Choroid plexus epithelial cell (primary cell): ENCODE measurements at places on chromosomes 5 and 9.

GRCh38 chr9:13358128-13358527, 78.6 kb upstream of the MPDZ start:
- DNase-seq = peak; percentile 90

- no peak for DNase-seq
These were observed 80.6 kb upstream of the SMIM23 start for GRCh38 chr5:171705036-171705435.

DNA sequence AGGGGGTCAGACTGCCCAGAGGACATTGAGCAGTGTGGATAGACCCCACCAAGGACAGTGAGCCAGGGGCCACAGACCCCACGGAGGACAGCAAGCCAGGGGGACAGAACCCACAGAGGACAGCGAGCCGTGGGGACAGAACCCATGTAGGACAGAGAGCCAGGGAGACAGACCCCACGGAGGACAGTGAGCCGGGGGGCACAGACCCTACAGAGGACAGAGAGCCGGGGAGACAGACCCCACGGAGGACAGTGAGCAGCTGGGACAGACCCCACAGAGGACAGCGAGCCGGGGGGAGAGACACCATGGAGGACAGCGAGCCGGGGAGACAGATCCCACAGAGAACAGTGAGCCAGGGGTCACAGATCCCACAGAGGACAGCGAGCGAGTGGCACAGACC, 3.4 kb upstream of the ZDHHC11 start:
- no peak for DNase-seq

- peak; percentile 76 for DNase-seq
These were observed 36.7 kb downstream of the GEMIN5 start for GRCh38 chr5:154901276-154901675.

GRCh38 chr5:33281431-33281843, 159.3 kb upstream of the TARS1 start:
- DNase-seq = peak; percentile 39

GRCh38 chr9:93594041-93594756, 17.8 kb downstream of the PHF2 start:
- DNase-seq = no peak

GRCh38 chr5:156411-157072, 34.8 kb upstream of the LRRC14B start:
- no peak for DNase-seq

DNA sequence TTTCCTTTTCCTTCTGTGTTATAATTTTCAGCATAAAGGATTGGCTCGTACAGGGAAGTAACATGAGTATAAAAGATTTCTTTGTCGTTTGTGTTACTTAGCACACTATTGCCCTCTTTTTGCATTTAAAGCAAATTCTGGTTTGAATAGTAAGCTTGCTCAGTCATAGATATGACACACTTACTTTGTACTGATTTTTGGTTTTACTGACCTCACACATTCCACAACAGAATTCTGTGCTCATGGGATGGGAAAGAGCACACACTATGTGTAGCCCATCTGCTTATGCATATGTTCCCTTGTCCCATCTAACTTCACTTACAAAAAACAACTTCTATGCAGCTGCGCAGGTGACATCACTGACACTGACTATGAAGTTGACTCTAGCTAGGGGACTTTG, 111.9 kb upstream of the MTAP start:
- DNase-seq = peak; percentile 54

DNA sequence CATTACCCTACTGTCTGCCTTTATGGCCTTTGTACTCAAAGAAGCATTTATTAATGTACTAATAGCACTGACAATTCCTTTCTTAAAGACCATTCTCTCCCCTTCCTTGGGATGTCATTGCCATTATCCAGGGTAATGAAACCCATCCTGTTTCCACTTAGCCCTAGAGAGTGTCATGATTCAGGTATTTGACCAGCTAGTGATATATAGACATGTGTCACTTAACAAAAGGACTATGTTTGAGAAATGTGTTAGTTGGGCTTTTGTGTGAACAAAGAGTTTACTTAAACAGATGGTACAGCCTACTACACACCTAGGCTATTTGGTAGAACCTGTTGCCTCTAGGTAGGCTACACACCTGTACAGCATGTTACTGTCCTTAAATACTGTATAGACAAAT, 2.0 kb downstream of the ATP6V0E1 start:
- DNase-seq = no peak

- DNase-seq = no peak
These were observed 18.5 kb upstream of the TCERG1 start for GRCh38 chr5:146428658-146429057.

DNA sequence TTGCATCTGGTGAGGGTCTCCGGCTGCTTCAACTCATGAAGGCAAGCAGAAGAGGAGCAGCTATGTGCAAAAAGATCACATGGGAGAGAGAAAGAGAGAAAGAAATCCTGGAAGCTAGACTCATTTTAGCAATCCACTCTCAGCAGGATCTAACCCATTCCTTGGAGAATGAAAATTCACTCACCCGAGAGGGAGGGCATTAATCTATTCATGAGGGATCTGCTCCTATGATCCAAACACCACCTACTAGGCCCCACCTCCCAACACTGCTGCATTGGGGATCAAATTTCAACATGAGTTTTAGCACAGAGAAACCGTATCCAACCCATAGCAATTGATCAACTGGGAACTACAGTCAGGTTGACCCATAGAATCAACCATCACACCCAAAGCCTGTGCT, 98.1 kb upstream of the SV2C start:
- no peak for DNase-seq

DNA sequence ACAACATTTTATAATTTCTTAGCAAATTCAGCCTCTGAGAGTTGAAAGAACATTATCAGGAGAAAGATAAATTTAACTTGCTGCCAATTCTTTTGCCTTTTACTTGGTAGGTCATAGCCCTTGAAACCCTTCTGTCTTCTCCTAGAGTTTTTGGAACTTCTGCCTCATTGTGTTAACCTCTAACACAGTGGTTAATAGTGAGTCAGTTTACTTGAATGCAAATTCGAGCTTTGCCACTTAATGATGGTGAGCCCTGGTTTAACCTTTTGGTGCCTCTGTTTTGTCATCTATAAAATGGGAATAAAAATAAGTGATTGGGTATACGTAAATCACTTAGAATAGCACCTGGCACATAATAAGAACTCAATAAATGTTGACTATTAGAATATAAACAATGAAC, 1.8 kb upstream of the INIP start:
- DNase-seq = peak; percentile 5

DNA sequence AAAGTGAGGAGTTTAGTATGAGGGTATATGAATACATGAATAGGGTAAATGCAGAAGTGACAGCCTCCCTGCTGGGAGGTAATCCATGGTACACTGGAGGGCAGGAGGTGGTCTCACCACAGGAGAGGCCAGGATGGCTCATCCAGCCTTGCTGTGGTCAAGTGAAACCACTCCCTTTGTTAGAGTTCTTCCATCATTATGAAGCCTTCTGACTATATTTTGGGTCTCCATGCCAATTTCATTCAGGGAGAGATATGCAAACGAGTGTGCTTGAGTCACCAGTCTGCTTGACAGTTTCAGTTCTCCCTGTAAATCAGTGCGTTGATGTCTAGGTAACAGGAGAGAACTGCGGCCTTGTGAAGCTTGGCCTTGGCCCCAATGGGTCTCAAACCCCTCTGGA, 16.4 kb downstream of the PPP3R2 start:
- peak; percentile 7 for DNase-seq

DNA sequence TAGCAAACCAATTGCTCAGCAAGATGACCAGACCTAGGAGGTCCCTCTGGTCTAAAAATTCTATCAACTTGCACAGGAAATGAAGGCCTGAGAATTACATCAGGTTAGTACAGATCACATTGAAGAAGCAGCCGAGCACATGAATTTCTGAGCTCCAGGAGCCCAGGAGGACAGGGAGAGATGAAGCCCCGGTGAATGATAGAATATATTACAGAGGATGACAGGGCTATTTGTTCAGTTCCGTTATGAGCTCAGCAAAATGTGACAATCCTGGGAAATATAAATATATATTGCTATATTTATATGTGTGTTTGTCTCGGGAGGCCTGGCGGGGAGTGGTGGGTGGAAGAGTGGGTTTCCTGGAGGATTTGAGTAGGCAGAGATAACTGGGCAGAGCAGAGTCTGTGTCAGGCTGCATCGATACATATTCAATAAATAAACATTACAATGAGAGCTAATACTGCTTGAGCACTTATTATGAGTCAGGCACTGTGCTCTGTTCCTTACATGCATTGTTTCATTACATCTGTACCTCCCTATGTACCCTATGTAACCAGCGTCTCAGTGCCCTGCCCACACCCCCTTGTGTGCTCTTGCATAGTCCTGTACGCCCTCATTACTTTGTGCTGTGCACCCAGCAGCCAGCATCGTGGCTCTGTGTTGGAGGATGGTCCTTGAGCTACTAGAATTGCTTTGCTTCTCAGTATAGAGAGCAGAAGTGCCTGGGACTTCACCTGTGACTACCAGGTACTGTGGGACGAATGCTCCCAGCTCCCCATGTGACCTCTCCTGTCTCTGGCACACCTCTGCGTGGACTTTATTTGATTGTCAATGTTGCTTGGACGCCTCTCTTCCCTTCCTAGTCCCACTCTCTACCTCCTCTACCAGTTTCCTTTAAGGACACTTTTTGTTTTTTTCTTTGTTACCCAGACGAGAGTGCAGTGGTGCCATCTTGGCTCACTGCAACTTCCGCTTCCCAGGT, 58.1 kb upstream of the KLF9 start:
- DNase-seq = peak; percentile 59

GRCh38 chr9:136728548-136729123, 14.1 kb downstream of the LCN10 start:
- DNase-seq = peak; percentile 39
